NT2/D1 (cell line): ENCODE measurements at places on chromosomes 3 and 15.

DNA sequence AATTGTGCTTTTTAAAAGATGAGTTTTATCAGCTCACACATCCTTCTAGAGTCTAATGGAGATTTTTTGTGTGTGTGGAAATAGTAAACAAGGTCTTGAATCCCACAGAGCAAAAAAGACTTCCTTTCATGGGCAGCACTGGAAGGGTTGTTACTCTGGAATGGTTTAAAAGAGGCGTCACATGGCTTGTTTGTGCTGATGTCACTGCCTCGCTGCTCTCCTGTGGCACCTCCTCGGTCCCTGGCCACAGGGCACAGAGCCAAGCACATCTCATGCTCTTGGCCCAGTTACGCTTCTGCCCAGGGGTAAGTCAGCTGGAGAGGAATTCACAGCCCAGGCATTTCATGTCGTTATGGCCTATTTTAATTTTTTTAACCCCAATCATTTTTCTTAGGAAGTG is 53.2 kb downstream of the PGPEP1L start:
- no peak for DNase-seq

GRCh38 chr3:14950274-14950673 is 2.9 kb downstream of the NR2C2 start:
- DNase-seq: no peak

DNA sequence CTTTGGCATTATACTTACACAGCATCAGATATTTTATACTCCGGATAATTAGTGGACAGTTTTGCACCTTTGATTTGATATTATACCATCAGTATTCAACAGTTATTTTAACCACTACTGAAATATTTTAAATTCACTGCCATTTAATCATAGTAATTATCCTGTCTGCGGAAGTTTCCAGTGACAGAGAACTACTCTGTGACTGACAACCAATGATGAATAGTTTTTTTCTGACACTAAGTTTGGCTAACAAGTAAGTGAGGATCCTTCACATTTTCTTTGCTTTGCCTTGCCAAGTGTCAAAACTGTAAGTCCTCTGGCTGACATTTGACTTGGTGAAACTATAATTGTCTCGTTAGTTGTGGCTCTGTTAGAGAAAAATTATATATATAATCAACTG is 30.5 kb upstream of the GOLGA8B start:
- no peak for DNase-seq

DNA sequence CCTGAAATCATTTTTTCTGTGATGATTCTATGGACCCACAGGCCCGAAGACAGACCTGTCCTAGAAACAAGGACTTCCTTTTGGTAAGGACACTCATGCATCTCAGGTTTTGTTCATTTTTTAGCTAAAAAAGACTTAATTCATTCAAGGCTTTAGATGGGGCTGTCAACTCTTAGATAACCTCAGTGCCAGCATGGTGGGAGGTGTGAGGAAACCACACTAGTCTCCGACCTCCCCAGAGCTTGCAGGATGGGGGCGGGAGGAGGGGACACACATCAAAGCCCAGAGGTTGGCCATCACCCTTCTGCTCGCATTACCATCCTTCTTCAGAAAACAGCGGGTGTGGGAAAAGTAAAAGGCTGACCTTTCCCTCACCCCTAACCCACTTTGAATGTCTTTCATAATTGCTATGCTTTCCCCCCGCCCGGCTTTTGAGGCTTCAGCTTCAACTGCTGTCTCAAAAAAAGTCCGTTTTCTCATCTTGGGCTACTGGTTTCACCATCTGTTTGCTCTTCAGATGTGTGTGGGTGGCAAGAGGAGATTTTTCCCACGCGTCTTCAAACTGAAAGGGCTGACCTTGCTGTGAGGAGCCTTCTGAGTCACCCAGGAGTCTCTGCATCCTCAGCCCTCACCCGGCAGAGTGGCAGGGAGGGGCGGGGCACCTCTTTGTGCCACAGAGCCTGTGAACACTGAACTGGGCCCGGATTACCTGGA is 27.6 kb upstream of the CXCR6 start:
- no peak for DNase-seq

- DNase-seq: no peak
Observed at GRCh38 chr3:139916271-139916670, 18.7 kb upstream of the CLSTN2 start.

GRCh38 chr15:94083467-94084052 is 147.8 kb upstream of the MCTP2 start:
- peak; percentile 25 for DNase-seq

GRCh38 chr15:43544266-43544665 is 26.9 kb downstream of the MAP1A start:
- no peak for DNase-seq

DNA sequence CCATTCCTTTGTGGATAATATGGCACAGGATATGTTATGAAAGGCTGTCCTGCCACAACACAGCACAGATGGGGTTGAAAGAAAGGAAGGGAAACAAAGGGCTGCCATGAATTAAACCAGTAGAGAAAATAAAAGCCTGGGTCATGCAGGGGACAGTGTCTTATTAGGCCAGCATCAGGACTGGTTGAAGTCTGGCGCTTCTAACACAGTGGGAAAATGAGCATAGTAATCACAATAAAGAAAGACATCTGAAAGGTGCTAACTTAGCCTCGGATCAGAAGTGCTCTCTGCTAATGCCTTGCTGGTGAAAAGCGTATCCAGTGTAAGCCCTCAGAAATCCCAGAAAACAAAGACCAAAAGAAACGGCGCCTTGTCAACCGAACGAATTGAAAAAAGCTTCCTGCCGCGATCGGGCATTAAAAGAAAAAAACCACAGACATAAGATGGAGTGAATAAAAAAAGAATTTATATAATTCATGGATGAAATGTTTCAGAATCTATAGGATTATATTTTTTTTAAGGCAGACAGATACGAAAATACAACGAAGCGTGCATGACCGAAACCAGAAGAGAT is 566 bp upstream of the MKRN3 start:
- no peak for DNase-seq
